ENCODE measurements at places on chromosomes 6 and 20.

DNA sequence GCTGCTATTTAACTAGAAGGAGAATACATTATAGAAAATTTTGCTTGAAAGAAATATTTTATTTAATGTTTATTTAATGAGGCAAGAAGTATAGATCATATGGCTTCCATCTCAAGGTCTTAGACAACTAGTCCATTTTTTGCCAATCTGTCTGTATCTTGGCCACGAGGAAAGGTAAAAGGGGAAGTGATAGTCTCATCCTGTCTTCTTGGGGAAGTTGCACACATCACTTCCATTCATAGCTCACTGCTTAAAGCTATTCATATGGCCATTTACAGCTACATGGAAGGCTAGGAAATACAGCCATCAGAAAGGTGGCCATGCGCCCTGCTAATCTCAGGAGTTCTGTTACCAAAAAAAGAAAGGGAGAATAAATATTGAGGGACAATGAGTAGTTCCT is 50.8 kb downstream of the METTL24 start:
- DNase-seq, result no peak

DNA sequence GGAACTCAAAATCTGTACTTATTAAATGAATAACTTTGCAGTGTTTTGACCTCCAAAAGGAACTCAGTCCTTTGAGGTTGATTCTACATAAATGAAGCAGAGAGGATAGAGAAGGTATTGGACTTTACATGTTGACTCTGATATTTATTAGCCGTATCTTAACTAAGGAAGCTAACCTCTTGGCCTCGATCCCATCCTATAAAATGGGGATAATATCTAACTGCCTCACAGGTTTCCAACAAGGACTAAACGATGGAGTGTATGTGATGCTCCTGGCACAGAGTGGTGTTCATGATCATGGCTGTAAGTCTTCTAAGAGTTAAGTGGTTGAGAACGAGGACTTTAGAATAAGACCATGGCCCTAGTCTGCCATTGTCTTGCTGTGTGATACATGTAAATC is 24.2 kb upstream of the MAP3K4 start:
- DNase-seq, result no peak

- DNase-seq, result no peak
Measured at GRCh38 chr20:2088891-2089290, 12.7 kb upstream of the STK35 start.

DNA sequence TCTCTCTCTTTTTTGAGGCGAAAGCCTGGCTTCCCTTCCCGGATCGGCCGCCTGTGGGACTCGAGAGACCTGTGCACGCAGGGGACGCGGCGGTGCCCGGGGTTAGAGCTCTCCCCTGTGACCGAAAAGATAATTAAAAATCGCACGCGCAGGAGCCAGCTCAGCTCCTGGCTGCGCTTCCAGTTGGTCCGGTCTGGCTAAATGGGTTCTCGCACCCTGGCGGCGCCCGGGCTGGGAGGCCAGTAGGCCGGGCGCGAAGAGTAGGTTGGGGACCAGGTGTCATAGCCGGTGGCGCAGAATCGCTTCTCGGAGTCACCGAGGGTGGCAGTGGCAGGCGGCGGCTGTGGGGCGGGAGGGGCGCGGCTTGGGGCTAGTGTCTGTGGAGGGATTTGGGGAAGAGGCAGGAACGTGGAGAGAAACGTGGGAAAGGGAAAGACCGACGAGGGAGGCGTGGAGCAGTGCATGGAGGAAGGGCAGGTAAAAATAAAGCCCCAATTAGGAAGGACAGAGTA is 41.9 kb upstream of the SUPT3H start:
- peak; percentile 54 for DNase-seq

DNA sequence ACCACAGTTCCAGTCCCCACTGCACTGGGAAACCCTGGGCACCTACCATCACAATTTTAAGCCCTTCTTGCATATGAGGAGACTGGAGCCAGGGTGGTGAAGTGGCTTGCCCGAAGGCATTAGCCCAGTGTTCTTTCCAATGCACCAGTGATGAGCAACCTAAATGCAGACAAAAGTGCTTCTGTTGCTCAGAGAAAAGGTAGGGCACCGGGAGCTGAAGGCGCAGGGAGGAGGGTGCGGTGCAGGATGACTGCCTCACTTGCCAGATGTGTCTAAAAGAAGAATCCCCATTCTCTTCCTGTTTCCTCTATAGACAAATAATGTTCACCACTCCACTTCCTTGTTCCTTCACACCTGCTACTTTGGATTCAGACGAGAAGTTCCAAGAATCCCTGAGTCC is 86.5 kb downstream of the QRSL1 start:
- DNase-seq, result no peak

DNA sequence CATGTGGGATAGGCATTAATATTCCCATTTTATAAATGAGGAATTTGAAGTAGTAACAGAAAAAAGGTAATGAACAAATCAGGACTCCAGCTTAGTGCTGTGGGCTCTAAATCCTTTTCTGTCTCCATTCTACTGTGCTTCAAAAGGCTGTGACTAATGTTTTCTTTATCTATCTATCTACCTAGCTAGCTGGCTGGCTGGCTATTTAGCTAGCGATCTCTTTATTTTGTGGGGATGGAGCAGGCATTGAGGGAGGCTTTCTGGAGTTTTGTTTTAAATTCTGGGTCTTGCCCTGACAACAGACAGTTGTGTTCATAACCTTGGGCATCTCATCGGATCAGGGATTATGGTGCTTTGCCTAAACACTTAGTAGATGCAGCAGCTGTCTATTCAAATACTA is 139.2 kb downstream of the SOX4 start:
- DNase-seq, result no peak

DNA sequence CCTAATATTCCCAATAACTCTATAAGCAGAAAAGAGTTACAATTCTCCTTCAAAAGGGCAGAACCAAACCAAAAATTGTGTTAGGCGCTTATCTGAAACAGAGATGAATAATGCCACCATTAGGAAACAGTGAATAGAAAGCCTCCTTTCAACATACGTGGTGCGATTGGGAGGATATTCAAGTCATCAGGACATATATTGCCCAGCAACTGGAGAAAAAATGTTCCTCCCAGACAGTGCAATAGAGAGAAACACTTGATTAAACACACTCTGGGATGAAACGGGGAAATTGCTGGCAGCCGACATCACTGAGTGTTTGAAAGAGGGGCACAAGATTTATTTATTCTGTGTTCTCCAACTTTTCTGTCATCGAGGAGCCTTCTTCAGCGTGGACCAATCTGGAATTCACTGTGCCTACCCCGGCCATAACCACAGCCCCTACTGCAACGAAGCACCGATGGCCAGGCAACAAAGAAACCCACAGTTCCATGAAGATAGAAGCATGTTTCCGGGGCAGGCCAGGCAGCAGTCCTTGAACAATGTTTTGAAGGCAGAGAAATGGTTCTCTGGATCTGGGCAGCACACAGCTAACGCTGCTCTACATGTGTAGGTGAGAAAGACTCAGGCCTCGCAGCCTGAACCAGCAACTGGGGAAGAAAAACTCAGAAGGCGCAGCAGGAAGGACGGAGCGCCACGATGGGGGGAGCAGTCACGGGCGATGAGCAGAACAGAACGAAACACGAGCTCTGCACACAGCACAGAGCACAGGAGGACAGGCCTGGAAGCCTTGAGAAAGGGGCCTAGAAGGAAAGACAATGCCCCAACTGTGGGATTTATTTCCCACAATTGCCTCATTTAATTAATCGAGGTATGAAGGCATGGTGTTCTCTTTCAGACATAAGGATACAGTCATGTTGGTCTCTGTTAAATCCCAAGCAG is 234.2 kb upstream of the FOXQ1 start:
- DNase-seq, result no peak

- DNase-seq, result no peak
Measured at GRCh38 chr6:139679516-139680179, 305.2 kb upstream of the CITED2 start.

GRCh38 chr20:57594092-57594951 is 25.9 kb downstream of the ZBP1 start:
- DNase-seq, result peak; percentile 50

GRCh38 chr20:64044484-64045247 is 4.8 kb downstream of the SOX18 start:
- no peak for DNase-seq

DNA sequence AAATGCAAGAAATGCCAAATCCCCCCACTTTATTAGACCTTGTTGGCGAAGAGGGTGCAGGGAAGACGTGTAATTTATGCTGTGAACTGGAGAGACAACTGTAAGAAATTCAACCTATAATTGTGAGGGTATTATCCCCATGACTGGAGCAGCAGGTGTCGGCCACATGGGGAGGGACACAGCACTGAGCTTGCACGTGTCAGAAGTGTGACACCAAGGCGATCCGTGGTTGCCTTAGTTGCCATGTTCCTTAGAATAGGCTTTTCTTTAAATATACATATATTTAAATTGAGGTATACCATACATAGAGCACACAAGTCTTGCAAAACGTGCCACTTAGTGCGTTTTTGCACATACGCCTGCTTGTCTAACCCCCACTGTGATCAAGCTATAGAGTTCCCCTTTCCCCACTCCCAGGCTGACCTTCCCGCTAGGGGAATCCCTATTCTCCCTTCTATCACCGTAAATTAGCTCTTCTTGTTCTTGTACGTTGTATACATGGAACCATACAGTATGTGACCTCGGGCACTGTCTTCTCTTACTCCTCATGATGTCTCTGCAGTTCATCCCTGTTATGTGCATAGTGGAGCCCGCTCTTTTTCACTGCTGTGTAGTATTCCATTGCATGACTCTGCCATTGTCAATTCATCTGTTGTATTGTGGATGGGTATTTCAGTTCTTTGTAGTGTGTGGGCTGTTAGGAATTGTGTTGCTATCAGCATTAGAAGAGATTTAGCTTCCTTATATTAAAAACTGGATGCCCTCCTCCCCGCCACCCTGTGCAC is 81.6 kb upstream of the PMEPA1 start:
- DNase-seq, result no peak

DNA sequence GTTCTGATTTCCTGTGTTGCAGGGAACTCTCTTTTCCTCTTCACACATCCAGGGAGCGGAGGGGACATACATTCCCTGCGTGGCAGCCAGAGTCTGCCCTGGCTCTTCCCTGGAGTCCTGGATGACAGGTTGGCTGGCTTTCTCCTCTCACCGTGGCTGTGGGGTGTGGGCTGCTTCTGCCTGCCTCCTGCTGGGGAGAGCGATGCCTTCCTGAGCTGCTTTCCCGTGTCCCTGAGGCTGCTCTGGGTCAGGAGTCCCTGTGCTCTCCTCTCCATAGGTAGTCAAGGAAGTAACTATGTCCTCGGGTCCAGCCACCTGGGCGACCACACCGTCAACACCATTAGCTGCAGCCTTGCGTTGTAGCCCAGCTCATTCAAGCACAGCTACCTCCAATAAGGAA is 451.7 kb downstream of the QKI start:
- DNase-seq, result no peak

DNA sequence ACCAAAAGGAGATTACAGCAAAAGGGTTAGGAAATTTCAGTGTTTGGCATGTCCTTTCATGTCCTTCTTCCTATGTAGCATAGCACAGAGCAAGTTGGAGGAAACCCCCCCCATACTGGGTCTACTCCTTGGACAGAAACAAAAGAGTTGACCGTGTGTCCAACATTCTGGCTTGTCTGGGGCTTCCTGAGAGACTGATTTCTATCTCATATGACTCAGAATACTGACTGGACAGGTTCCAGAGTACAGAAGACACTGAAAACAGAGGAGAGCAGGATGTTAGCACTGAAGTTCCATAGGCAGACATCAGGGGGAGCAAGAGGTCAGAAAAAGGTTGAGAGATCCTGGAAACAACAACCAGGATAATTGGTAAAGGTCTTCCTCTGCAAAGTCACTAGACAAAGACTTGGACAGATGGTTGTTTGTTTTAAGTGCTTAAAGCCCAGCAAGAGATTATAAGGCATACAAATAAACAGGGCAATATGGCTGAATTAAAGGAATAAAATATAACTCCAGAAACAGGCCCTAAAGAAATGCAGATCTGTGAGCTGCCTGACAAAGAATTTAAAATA is 48.4 kb downstream of the USP49 start:
- DNase-seq, result peak; percentile 43

DNA sequence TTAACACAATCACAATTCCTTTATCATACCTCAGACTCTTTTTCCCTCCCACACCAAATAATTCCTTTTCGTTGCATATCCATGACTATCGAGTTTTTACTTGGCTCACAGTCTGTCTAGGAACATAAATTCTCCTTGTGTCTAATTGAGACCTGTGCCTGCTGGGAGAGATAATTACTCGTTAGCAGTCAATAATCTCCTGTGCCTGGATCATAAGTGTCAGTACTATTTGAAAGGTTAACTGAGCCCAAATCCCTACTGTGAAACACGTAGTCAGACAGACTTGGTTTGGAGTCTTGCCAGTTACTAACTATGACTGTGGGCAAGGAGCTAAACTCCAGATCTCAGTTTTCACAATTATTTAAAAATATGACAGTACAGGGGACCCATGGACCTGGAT is 5.7 kb upstream of the CTNNBL1 start:
- DNase-seq, result no peak
